ENCODE measurements at places on chromosomes 16 and 17.

GRCh38 chr16:71659471-71659870 lies 33.5 kb downstream of the MARVELD3 start:
- no peak for DNase-seq

DNA sequence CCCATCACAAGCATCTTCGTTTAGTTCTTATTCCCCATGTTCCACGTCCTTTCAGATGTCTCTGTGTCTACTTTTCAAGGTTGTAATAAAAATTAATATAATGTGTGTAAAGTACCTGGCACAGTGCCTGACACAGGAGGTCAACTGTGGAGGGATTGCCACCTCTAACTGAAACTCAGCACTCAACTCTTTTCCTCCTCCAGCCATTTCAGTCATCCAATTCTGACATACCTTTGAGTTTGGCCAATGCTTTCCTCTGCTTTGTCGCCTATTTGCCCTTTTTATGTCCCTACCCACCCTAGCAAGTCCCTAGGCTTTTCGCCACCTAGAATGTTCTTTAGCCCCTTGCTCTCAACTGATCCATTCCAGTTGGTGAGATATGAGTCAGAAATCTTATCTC lies 1.6 kb downstream of the UBE2Z start:
- no peak for DNase-seq

DNA sequence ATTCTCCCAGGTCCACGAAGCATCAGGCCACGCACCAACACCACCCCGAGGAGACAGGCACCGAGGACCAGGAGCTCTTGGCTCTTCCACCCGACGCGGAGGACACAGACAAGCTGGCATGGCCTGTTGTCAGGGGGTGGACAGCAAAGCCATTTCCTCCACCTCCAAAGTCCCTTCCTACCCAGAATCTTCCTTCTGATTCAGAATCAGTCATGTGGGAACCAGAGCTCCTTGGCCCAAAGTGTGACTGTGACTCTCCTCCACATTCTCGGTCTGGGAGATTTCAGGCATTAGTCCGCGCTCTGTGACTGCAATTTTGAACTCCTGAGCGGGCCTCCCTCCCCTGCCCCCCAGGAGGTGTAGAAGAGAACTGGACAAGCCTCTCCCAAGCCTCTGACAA lies 9.2 kb downstream of the DNAH17 start:
- no peak for DNase-seq

DNA sequence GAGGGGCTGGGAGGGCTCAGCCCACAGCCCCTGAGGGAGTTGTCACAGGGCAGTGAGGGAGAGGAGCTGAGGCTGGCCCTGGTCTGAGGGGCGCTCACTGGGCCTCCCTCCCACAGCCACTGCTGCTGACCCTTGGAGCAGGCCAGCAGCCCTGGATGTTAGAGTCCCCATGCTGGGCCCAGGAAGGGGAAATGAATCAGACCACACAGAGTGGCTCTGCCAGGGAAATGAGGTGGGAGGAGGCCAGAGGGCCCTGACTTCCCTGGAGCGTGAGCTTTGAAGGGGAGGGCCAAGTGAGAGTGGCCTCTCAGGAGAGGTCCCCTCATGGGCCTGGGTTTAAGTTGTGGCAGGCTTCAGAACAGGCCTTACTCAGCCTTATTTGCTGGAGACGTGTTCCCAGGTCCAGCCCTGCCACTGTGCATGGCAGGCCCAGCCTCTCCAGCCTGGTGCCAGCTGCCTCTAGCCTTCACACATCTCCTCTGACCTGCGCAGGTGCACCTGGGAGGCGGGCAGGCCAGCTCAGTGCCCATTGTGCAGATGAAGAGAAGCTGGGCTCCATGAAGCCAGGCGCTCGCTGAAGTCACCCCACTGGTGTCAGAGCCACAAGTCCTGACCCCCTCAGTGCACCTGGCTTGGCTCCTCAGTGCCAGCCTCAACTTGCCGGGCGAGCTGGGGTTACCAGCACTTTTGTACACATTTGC lies 15.4 kb downstream of the GPT2 start:
- no peak for DNase-seq

- no peak for DNase-seq
These were observed 239.2 kb upstream of the MAF start for GRCh38 chr16:79839466-79840341.

Data from mucosa of descending colon (tissue), 3 donors.